ENCODE measurements at places on chromosomes 3 and 15. TPM values are rescaled to one million over a fixed set of nuclear protein-coding genes. Genes with fewer than 3 reads are reported as not detected.
A peak's percentile ranks its signal among the peaks of the same experiment; 100 is the strongest.

Gene STRIT1
- total RNA-seq: not detected

Gene PLA2G4E
- not detected for total RNA-seq

Gene MKRN3
- total RNA-seq: 2.1 TPM

Gene ZBTB47
- 0.69 TPM for total RNA-seq

DNA sequence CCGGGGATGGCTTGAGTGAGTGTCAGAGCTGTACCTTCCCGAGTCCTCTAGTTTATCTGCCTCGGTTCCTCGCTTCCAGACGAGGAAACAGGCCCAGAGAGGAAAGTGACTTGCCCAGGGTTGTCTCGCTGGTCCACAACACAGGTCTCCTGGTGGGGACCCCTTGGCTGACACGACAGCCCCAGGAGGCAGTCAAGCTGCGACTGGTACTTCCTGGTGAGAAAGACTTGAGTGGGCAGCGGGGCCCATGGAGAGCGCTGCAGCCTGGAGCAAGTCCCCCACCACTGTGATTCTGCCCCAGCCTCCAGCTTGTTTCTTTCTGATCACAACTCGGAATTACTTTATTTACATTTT lies 600 bp upstream of the CHRNA5 start:
- peak overlapping the region; percentile 95 for H3K4me3 ChIP-seq
- peak overlapping the region; percentile 60 for H3K27ac ChIP-seq
- DNase-seq: peak; percentile 7

- no peak for DNase-seq
- no peak overlapping the region for H3K27ac ChIP-seq
- no peaks in the 10 kb centered on the region for H3K36me3 ChIP-seq
- no peak overlapping the region for H3K4me3 ChIP-seq
Observed at GRCh38 chr3:82145742-82146141, 384.3 kb upstream of the GBE1 start.

DNA sequence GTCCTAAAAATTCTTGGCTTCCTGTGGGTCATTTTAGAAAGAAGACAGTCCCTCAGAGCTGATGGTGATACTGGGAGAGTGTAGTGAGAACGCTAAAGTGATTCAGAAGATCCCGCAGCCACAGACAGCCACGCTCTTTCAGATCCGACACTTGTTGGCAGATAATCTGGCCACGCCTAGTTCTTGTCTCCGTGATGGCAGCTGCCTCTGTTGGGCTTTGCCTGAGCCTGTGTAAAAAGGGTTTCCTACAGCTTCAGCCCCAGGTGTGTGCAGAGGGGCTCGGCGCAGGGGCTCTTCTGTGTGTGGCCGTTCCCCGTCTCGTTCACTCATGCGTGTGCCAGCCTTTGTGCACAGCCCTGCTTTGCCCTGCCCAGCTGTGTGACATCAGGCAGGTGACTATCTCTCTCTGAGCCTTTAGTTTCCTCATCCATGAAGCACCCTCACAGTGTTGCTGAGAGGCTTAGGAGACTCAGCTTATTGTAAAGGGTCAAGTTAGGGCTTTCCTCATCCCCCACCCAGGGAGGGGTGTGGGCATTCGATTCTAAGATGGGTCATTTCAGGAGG lies 6.3 kb downstream of the IRAK2 start:
- no peaks in the 10 kb centered on the region for H3K27me3 ChIP-seq
- H3K27ac ChIP-seq: no peak overlapping the region
- peaks cover 9% of the 10 kb centered on the region for H3K36me3 ChIP-seq
- no peak overlapping the region for H3K4me3 ChIP-seq
- DNase-seq: no peak

DNA sequence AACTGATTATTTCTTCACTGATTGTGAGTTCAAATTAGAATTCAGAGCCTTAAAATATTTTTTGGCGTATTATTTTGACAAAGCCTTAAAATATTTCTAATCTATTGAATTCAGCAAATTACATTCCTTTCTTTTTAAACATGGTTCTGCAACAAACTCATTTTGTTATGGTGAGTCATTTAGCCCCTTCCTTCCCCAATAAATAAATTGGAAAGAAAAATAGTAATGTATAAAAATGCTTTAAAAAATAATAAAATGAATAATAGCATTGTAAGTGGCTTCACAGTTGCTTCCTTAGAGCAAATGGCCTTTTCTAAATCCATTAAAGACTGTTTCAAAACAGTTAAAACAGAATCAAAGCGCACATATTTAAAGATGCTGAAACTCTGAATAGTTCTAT lies 12.1 kb downstream of the CSNK1G1 start:
- H3K4me1 ChIP-seq: peaks cover 4% of the 10 kb centered on the region
- H3K4me3 ChIP-seq: no peak overlapping the region
- no peaks in the 10 kb centered on the region for H3K36me3 ChIP-seq
- H3K27me3 ChIP-seq: no peaks in the 10 kb centered on the region

GRCh38 chr15:70643106-70643782 lies 120.1 kb downstream of the UACA start:
- no peak for DNase-seq
- no peak overlapping the region for H3K4me3 ChIP-seq
- no peaks in the 10 kb centered on the region for H3K36me3 ChIP-seq
- H3K4me1 ChIP-seq: no peaks in the 10 kb centered on the region
- H3K27me3 ChIP-seq: peaks cover 34% of the 10 kb centered on the region

DNA sequence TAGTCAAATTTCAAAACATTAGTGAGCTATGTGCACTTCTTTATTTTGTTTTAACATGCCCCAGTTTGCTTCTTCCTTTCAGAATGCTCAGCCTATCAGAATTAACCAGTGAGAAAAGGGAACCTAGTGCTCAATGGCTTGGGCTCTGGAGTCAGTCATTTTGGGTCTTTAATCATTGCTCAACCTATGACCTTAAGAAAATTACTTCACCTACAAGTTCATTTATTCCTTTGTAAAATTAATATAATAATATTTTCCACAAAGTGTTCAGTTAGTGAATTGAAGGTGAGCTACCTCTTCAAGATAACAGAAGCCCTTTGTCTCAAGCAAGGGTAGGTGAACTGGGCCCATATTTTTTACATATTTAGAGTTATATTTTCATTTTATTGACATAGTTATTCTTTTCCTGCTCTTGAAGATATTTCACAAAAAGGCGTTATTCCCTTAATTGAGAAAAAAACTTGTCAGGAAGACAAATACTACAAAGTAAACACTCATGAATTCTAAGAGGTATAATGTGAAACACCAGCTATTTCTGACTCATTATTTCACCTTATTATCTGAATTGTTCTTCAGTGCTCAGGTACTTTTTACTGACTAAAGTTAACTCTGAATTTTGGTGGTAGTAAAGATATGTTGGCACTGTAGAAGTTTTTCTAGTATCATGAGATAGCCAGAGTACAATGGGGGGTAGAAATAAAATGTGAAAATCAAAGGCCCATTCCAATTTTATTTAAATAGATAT lies 415.5 kb downstream of the NAALADL2 start:
- H3K4me1 ChIP-seq: no peaks in the 10 kb centered on the region
- DNase-seq: no peak
- no peak overlapping the region for H3K27ac ChIP-seq
- H3K36me3 ChIP-seq: no peaks in the 10 kb centered on the region
- H3K27me3 ChIP-seq: no peaks in the 10 kb centered on the region

DNA sequence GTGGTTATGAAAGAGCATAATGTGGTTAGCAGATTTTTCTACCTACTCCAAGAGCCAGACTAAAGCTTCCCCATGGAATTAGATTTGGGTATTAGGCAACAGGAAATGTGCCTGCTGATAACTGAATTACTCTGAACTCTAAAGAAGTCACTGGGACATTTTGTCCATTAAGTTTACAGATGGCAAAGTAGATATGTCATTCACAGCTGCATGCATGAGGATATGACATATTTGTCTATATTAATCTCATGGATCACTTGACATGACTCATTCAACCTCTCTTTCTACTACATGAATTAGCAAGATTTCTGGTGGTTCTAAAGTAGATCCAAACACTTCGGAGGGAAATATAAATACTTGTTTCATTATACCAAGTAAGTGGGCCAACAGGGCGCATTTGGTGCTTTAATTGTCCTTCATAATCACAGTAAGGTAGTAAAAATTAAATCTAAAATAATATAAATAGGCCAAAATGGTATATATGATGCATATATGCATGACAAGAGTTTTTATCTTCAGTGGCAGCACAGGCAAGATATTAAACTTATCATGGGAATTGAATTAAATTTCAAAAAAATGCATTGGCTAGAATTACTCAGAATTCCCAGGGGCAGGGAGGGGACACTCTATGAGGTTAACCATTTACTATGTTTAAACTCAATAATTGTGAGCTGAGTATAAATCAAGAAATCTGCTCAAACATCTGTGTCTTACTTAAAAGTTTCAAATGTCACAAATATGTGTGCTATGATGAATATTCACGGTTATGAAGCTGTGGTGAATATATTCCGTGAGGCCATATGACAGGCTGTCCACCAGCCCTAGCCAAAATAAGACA lies 365.3 kb upstream of the KCNMB2 start:
- H3K27ac ChIP-seq: no peak overlapping the region
- DNase-seq: no peak
- no peaks in the 10 kb centered on the region for H3K36me3 ChIP-seq

GRCh38 chr3:152316318-152316717 lies 47.6 kb downstream of the MBNL1 start:
- H3K27ac ChIP-seq: peak overlapping the region; percentile 88
- H3K4me1 ChIP-seq: peaks cover 89% of the 10 kb centered on the region
- peaks cover 2% of the 10 kb centered on the region for H3K36me3 ChIP-seq
- no peak overlapping the region for H3K4me3 ChIP-seq

DNA sequence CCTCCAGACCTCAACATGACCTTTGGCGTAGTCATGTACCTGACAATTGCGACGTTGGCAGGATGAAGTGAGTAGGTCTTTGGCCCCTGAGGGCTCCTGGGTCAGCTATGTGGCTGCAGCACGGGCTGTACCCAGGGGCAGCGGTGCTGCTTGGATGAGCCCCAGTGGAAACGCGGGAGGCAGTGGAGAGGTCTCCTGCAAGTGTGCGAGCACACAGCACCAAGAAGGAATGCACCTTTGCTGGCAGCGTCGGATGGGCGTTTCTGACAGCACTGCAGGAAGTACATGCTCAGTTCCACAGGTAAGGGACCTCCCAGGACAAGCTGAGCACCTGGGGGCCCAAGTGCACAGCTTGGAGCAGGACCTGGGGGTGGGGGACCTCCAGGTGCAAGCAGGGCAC lies 67.4 kb upstream of the UNC13C start:
- DNase-seq: no peak
- no peaks in the 10 kb centered on the region for H3K27me3 ChIP-seq
- H3K4me1 ChIP-seq: no peaks in the 10 kb centered on the region
- no peak overlapping the region for H3K4me3 ChIP-seq
- H3K36me3 ChIP-seq: no peaks in the 10 kb centered on the region
- H3K27ac ChIP-seq: no peak overlapping the region

GRCh38 chr15:100439514-100439913 lies 89.2 kb downstream of the CERS3 start:
- no peaks in the 10 kb centered on the region for H3K27me3 ChIP-seq
- no peaks in the 10 kb centered on the region for H3K36me3 ChIP-seq
- no peak for DNase-seq
- no peak overlapping the region for H3K4me3 ChIP-seq

GRCh38 chr3:151113343-151113742 lies 27.9 kb downstream of the MED12L start:
- H3K27ac ChIP-seq: no peak overlapping the region
- no peaks in the 10 kb centered on the region for H3K36me3 ChIP-seq
- no peak overlapping the region for H3K4me3 ChIP-seq
- DNase-seq: no peak

DNA sequence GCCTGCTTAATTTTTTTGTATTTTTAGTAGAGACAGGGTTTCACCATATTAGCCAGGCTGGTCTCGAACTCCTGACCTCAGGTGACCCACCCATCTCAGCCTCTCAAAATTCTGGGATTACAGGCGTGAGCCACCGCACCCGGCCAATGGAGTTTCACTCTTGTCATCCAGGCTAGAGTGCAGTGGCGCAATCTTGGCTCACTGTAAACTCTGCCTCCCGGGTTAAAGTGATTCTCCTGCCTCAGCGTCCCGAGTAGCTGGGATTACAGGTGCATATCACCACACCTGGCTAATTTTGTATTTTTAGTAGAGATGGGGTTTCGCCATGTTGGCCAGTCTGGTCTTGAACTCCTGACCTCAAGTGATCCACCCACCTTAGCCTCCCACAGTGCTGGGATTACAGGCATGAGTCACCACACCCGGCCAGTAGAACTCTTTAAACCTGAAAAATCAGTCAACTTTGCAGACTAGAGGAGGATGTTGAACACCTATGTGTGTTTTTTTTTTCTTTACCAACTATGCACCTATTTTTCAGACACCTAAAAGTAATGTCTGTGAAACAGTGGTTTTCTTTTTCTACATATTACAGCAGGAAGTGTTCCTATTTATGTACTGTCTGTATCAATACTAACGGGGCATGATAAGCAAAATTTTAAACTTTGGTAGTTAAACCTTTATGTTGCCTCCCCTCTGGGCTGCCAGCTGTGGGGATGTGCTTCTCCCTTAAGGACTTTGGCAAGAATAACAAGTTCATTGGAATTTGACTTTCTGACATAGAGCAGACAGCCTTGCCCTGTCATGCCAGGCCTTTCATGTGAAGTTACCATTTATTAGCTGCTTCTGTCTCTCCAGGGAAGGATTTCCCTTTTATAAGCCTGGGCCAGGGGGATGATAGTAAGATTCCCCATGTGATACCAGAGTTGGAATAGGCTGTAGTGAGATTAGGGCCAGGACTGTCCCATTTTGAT lies 8.1 kb downstream of the ARIH2 start:
- peaks cover 43% of the 10 kb centered on the region for H3K36me3 ChIP-seq
- peaks cover 80% of the 10 kb centered on the region for H3K4me1 ChIP-seq
- peak overlapping the region; percentile 93 for H3K27ac ChIP-seq
- peak overlapping the region; percentile 62 for H3K4me3 ChIP-seq
- peak; percentile 35 for DNase-seq

DNA sequence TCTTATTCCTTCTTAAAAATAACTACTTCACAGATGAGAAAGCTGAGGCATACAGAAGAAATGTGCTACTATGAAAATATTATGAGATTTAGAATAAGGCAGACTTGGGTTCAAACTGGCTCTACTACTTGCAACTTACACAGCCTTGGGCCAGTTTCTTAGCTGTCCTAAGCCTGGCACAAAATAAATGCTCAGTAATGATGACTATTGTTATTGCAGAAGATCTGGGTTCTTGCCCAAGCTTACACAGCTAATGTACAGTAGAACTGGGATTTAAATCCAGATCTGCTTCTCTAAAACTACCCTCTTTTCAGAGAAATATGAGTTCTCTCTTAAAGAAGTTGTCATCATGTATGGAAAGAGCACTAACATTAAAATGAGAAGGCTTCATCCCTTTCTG lies 228.2 kb upstream of the TPRG1 start:
- no peak overlapping the region for H3K27ac ChIP-seq
- no peak for DNase-seq
- peaks cover 2% of the 10 kb centered on the region for H3K36me3 ChIP-seq
- H3K27me3 ChIP-seq: peaks cover 38% of the 10 kb centered on the region
- no peak overlapping the region for H3K4me3 ChIP-seq

DNA sequence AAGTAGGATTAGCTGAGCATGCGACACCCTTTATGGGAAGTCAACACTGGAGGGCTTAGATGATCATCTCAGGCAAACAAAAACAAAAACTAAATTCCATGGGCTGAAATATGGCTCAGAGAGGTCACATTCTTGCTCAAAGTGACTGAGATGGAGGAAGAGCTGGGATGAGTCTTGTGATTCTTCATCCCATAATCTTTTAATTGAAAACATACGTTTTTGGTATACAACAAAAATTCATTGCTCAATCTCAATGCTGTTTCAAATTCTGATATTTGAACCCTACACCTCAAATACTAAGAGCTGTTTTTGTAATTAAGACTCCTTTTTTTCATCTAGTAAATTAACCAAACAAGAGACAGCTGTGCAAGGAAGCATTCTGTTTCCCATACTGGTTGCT lies 257.0 kb downstream of the NR1D2 start:
- peaks cover 31% of the 10 kb centered on the region for H3K27me3 ChIP-seq
- DNase-seq: no peak
- no peak overlapping the region for H3K27ac ChIP-seq
- H3K36me3 ChIP-seq: peaks cover 2% of the 10 kb centered on the region
- H3K4me3 ChIP-seq: no peak overlapping the region
